ENCODE measurements at places on chromosomes 3 and 15. TPM values are rescaled to one million over a fixed set of nuclear protein-coding genes. Genes with fewer than 3 reads are reported as not detected.

Gene TOPBP1
- polyA plus RNA-seq: 10.0 TPM

Gene PP2D1
- not detected for polyA plus RNA-seq

Gene FOXB1
- not detected for polyA plus RNA-seq

Gene IGF2BP2
- polyA plus RNA-seq: 0.86 TPM

Gene TGFBR2
- polyA plus RNA-seq: 3.0 TPM

Gene GOLGA6L7
- not detected for polyA plus RNA-seq

Gene ZNF35
- polyA plus RNA-seq: 4.7 TPM

Gene PIGB
- 7.7 TPM for polyA plus RNA-seq

Gene SSUH2
- 0.22 TPM for polyA plus RNA-seq

Gene SIDT1
- polyA plus RNA-seq: 1.0 TPM

Gene WDR6
- polyA plus RNA-seq: 64.5 TPM

Gene SOX14
- not detected for polyA plus RNA-seq

Gene TMEM212
- not detected for polyA plus RNA-seq

Gene GP5
- 0.01 TPM for polyA plus RNA-seq

Gene ACVR2B
- 0.55 TPM for polyA plus RNA-seq

Gene DAZL
- polyA plus RNA-seq: not detected

Gene CLSTN2
- 0.20 TPM for polyA plus RNA-seq

Gene AGBL1
- polyA plus RNA-seq: not detected

Gene LRRC31
- not detected for polyA plus RNA-seq

Gene GHSR
- not detected for polyA plus RNA-seq

Gene P2RY14
- polyA plus RNA-seq: 9.2 TPM

Gene GUCA1C
- polyA plus RNA-seq: not detected

Gene ACAN
- not detected for polyA plus RNA-seq

Gene PROK2
- 0.04 TPM for polyA plus RNA-seq

Gene HYAL1
- polyA plus RNA-seq: 3.2 TPM

Gene ACTL6A
- 36.5 TPM for polyA plus RNA-seq

Gene RASGRP1
- polyA plus RNA-seq: 2.5 TPM

Measured in esophagus (tissue), 2 donors.